ENCODE measurements at places on chromosomes 7 and 10.

- DNase-seq: peak; percentile 81
Measured at GRCh38 chr10:34655286-34656170, 159.6 kb downstream of the PARD3 start.

GRCh38 chr10:14748441-14748840 is 26.3 kb downstream of the FAM107B start:
- no peak for DNase-seq

DNA sequence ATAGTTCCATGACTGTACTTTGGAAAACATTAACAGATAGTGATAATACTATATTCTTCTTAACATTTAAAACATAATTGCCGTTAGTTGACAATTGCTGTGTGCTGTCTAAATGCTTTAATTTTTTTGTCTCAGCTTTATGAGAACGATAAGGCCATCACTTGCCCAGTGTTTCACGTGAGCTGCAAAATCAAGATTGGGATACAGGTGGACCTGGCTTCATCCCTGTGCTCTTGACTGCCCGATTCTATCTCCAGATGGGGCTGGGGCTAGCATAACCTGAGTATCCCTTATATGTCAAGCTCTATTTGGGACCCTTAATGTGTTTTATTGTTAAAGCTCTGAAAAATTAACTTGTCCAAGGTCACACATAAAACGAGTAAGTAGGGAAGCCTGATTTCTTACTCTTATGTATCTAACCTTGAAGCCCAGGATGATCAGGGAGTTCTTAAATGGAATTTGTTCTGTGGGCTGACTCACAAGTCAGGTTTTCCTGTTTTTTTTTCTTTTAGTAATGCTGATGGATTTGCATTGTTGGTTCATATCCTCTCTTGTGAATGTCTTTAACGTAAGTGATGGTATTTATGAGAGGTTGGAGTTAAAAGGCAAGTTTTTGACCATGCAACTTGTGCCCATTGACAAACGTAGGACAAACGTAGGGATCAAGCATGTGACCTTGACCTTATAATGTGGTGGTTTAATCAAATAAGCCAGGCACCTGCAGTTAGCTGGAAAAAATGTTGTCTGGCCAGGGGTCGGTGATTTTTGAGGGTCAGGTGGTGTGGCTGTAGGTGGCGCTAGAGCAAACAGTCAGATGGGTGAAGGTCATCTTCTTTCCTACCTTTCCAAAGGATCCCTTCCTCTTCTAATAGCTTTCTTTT is 3.6 kb downstream of the PRKAR2B start:
- no peak for DNase-seq

DNA sequence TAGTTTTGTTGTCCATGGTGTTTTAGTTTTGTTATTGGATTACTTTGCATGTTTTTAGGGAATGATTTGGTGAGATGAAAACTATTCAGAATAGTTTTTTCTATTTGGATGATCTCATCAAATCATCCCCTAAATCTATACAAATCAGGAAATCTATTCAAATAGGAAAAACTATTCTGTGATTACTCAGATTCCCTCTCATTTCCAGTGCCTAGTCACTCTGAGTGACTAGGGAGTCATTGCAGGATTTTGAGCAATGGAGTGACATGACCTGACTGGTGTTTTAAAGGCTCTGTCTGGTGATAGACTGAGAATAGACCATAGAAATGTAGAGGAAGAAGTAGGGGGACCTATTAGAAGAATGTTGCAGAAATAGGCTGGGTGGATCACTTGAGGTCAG is 72.4 kb downstream of the TPST1 start:
- DNase-seq: no peak

- DNase-seq: no peak
Measured at GRCh38 chr10:61964059-61964709, 62.7 kb downstream of the ARID5B start.

DNA sequence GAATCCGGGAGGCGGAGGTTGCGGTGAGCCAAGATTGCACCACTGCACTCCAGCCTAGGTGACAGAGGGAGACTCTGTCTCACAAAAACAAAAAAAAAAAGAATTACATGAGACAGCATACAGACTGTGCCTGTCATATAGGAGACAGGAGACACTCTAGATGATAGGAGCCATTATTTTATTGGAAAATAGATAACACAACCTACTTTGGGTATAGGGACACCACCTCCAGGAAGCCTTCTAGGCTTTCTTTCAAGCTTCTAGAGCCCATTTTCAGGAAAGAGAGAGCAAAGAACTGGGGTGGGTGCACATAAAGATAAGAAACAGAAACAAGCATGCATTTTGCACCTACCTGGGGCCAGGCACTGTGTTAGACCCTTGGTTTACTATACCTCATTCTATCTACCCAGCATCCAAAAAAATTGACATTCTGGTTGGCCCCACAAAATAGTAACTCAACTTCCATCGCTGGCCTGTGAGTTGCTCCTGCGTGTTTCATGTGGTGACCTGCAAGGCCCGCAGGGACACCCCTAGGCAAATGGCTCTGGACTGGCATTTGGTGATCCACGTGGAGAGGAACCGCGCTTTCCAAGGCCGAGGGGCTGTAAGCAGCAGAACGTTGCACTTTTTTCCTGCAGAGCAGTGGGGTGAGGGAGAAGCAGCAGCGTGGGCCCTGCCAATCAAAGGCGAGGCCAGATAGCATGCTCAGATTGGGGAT is 57.1 kb upstream of the CACUL1 start:
- no peak for DNase-seq

GRCh38 chr10:43093423-43094076 is 16.7 kb downstream of the RET start:
- no peak for DNase-seq

- peak; percentile 95 for DNase-seq
Measured at GRCh38 chr10:60299961-60300883, 89.5 kb downstream of the ANK3 start.

DNA sequence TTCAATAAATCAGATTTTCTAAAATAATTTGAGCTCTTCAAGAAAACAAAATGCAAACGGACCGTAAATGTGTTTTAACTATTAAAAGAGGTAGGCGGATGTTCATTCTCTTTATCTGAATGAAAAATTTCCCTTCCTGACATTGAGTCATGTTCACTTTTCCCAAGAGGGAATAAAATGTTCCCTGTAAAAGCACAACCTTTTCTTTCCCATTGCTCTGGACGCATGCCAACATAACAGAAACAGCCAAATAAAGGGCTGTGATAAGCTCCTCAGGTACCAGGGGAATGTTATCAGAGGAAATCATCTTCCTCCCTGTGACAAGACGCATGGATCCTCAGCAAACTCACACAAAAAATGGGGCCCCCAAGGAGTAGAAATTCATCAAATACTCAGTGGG is 251.8 kb downstream of the MTERF1 start:
- DNase-seq: peak; percentile 54

DNA sequence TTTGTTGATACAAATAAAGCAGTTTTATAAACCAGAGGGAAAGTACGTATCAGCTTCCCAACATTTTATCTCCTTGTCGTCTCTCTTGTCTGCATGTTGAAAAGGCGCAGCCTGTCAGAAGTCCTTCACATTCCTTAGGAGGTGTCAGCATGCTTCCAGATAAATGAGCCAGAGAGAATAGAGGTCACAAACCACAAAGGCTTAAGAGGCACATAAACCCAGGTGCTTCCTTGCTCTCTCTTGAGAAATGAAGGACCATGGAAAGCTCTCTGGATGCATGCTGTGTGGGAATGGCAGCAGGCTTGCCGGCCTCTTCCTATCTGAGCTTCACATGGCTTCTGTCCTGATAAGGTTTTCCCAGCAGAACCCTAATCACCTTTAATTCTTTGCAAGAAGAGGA is 448.5 kb downstream of the XPNPEP1 start:
- DNase-seq: no peak

- DNase-seq: peak; percentile 77
Measured at GRCh38 chr7:143979359-143979758, 20.8 kb upstream of the OR6B1 start.

DNA sequence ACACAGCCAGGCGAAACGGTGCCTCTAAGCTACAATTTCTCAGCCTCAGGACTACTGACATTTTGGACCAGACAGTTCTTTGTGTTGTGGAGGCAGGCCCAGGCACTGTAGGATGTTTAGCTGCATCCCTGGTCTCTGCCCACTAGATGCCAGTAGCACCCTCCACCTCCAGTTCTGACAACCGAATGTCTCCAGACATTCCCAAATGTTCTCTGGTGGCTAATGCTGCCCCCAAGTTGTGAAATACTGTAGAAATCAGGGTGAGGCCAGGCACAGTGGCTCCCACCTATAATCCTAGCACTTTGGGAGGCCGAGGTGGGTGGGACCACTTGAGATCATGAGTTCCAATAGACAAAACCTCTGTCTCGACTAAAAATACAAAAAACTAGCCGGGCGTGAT is 18.2 kb downstream of the HNRNPF start:
- peak; percentile 68 for DNase-seq

All from cardiac fibroblast (primary cell).